ENCODE measurements at places on chromosomes 5 and 9.

GRCh38 chr9:135865531-135865930 lies 41.8 kb downstream of the CAMSAP1 start:
- peak; percentile 41 for DNase-seq

DNA sequence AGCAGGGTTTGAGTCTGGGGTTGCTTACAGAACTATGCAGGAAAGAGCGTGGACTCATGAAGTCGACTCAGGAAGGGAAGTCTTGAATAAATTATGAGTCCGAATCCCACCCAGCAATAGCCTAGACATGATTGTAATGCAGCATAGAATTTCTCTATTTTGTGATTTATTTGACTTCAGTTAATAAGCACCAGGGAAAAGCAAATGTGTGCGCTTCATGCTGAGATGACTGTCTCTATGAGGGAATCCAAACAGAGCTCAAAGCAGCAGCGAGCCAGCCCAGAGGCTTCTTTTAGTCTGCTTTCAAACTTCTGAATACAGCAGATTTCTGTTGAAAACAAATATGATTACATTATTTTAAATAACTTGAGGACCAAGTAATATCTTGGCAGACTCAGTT lies 188.0 kb downstream of the SEMA6A start:
- DNase-seq: no peak

DNA sequence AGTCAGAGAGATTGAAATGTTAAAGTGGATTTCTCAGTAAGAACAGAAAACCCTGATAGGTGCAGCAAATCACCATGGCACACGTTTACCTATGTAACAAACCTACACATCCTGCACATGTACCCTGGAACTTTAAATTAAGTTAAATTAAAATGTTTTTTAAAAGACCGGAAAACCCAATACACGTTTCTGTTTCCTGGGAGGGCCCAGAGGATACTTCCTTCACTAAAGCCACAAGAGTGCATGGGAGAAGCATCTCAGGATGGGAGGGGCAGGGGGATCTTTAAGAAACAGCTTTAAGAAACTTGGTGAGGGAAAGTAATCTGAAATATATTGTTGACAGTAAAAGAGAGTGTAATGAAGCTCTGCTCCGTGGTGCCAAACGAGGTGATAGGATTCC lies 164.7 kb upstream of the PTGER4 start:
- DNase-seq: no peak

DNA sequence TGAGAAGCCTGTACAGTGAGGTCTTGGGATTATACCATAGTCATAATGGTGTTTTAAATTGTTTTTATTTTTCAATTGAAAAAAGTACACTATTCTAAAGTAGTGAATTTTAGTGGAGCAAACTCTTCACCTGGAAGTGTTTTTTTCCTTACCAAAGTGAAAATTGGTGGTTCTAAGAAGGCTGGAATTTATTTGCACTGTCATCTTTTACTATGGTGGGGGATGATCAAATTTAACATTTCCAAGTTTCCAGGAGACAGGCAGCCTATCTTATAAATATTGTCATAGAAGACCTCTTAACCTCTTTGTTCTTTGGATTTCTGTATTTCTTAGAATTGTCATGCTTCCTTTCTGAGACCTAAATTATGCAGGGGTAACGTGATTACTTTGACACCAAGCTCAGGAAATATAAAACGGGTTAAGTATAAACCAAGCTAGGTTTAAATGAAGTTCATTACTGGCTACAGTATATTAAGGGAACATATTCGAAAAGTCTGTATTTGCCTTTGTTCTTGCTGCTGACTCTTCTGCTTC lies 20.2 kb downstream of the NDFIP1 start:
- no peak for DNase-seq

DNA sequence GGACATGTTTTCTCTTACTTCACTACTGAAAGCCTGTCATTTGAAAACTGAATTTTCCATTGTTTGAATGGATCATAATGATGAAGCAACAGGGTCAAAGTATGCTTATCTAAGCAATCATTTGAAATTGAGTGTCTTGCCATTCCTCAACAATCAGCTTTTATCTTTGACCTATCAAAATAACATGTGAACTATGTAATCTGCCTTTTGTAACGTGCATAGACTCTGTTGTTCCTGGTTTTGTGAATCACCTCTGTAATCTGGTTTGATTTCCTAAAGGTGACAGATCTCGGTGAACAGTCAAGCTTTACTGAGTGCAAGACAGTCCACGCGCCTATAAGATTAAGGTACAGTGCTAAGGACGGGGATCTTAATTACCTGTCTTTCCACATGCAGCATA lies 3.3 kb downstream of the MEF2C start:
- DNase-seq: no peak

- DNase-seq: no peak
Measured at GRCh38 chr5:15334551-15335266, 165.3 kb upstream of the FBXL7 start.

DNA sequence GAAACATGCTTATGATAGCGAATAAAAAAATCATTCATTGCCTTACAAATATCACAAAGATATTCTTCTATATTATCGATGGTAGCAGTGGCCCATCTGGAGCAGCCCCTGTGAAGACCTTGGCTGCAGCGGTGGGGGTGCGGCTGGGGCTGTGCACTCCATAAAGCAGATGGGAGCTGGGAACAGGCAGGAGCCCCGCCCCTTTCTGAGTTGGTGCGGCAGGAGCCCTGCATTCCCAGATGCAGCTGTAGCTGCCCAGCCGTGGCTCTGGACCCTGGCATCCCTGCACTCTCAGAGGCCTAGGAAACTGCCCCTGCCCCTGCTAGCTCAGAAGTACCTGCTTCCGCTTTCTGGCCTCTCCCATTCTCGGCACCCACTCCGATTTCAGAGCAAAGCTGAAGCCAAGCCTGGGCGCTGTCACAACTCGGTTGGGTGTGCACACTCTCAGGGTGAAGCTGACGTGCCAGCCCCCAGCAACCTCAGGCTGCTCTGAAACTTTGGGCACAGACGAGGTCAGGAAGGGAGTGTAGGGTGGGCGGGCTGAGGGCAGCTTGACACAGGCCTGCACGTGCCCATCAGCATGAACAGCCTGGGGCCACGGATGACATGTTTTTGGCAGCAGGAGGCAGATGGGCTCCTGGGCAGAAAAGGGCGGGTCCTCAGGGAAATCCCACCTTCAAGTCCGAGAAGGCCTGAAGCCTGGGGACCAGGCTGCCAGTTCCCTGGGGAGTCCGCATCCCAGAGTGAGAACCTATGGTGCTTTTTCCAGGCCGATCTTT lies 1440.8 kb upstream of the ACO1 start:
- no peak for DNase-seq

DNA sequence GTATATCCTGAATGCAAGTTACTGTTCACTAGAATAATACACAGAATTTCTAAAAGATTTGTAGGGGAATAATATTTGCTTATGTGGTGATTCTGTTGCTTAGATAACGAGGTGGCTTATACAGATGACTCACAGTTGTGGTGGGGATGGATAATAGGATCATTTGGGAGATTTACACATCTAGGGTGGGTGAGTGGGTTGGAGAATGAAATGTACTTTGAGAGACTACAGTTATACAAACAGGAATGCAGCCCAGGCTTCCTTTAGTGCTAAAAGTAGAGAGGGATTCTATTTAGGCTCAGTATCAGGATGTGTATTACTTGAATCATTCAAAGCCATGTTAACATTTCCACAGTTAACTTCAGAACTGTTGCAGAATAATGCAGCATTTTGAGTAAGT lies 1.8 kb downstream of the CTXN3 start:
- peak; percentile 73 for DNase-seq

DNA sequence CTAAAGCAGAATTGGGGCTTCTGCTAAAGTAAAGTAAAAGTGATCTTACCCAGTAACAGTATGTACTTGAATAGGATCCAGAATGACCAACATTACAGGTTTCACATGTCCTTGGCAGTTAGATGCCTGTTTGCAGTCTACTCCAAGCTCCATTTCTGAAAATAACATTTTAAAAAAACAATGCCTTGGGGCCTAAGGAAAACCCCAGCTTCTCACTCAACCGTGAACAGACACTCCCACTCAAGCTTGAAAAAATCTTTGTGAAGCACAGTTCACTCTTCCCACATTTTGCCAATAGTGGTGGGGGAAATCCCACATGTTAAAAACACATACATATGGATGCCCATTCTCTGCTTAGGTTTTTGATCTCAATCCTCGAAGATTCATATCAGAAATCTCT lies 304.1 kb downstream of the ARRDC3 start:
- no peak for DNase-seq

Data from fibroblast of skin of right biceps (primary cell).